ENCODE measurements at places on chromosomes 4 and X. TPM values are rescaled to one million over a fixed set of nuclear protein-coding genes. Genes with fewer than 3 reads are reported as not detected.

The USP17L10 gene
- not detected for polyA plus RNA-seq

- no peak for DNase-seq
These were observed 40.9 kb upstream of the NKRF start for GRCh38 chrX:119647089-119647488.

- DNase-seq = no peak
These were observed at the start of gene SPATA18 for GRCh38 chr4:52051213-52051614. TSS of gene SPATA18 (plus strand) at chr4:52051304. CDS start at chr4:52051705, 401 bp downstream.

DNA sequence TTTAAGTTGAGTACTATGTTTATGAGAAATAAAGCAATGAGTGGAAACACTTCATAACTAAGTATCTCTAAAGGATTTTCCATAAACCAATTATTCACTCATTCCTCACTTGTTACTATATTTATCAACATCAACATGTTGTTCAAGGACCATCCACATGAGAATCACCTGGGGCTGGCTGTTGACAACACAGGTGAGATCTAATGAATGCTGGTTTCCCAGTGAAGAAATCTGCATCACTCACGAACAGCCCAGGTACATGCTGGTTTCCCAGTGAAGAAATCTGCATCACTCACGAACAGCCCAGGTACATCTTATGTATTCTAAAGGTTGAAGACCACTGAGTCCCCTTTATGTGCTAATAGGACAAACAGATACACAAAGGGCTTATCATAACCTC lies 32.5 kb downstream of the TSPAN5 start:
- DNase-seq = no peak

GRCh38 chr4:74395633-74396032 lies 30.7 kb downstream of the EREG start:
- DNase-seq = no peak

- DNase-seq = no peak
These were observed 107.4 kb downstream of the ADGRA3 start for GRCh38 chr4:22408474-22408873.

All from GM12878 (cell line).